ENCODE measurements at places on chromosomes 3 and 15.
A peak's percentile ranks its signal among the peaks of the same experiment; 100 is the strongest.

- DNase-seq, result no peak
Observed at GRCh38 chr15:29470311-29470710, 200.7 kb upstream of the NSMCE3 start.

DNA sequence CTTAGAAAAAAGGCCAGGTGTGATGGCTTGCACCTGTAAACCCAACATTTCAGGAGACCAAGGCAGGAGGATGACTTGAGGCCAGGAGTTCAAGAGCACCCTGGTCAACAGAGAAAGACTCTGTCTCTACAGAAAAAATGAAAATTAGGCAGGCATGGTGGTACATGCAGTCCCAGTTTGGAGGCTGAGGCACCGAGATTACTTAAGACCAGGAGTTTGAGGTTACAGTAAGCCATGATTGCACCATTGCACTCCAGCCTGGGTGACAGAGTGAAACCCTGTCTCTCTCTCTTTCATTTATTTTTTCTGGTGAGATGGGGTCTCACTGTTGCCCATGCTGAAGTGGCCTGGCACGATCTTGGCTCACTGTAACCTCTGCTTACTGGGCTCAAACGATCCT, 24.7 kb downstream of the IP6K1 start:
- DNase-seq, result no peak

- no peak for DNase-seq
Observed at GRCh38 chr3:194384156-194384555, 14.6 kb upstream of the LRRC15 start.

DNA sequence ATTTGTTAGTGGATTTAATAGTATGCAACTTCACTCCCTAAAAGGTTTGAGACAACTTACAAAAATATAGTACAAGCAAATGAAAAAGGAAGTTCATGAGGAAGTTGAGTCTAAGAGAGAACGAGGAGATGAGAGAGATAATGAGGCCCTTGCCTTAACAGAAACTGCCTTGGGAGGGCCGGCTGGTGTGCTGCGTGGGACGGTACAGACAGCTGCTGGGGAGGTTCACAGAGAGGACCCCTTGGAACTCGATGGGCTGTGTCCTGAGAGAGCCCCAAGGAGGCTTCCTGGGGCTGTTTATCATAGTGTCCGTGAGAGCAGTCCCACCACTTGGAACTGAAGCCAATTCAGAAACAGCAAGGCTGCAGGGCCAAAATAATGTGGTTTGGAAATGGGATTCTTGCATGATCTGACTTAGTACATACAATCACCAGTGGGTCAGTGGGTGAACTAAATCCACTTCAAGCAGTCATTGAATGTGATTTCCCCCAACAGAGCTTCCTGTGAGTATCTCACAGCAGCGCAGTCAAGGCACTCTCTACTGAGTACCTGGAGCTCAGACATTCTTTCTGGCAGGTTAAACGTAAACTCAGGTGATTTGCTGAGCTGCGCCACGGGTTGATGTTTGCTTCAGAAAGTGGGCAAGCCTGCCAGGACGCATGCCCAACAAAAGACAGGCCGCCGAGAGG, 90.8 kb downstream of the CRTC3 start:
- DNase-seq, result no peak

- no peak for DNase-seq
Observed at GRCh38 chr3:107942244-107942643, 148.6 kb downstream of the CD47 start.

DNA sequence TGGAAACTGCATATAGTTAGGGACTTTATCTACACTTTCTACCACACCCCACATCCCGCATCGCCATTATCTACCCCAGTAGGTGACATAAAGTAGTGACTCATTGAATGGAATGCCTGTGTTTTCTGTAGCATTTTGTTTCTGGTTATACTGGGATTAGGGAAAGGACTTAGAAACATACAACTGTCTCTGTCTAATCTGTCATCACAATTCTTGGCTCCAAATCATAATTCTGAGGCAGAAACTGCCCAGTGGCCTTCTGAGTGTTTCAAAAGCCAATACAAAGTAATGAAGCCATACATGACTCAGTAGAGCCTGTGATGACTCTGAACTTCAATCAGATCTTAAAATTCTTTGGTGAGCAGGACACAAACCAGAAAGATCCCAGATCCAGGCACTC, 115.7 kb upstream of the CHRM5 start:
- DNase-seq, result no peak

- no peak for DNase-seq
Observed at GRCh38 chr3:177197727-177198460, 612 bp upstream of the TBL1XR1 start.

DNA sequence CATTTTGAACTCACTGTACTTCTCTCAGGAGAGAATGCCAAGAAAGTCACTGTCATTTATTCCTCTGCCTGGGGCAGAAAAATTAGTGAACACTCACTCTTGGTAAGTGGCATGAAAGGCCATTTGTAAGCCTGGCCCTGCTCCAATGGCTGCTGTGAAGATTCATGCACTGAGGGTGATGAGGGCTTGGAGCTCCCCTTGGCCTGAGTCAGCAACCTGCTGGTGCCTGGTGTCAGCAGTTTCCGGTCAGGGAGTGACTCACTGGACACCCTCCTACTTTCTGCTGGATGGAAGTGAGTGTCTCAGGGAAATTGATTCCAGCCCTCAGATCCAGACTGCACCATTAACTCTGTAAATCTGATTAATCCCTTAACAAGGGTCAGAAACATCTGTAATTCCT, 37.6 kb downstream of the TRA2B start:
- no peak for DNase-seq

DNA sequence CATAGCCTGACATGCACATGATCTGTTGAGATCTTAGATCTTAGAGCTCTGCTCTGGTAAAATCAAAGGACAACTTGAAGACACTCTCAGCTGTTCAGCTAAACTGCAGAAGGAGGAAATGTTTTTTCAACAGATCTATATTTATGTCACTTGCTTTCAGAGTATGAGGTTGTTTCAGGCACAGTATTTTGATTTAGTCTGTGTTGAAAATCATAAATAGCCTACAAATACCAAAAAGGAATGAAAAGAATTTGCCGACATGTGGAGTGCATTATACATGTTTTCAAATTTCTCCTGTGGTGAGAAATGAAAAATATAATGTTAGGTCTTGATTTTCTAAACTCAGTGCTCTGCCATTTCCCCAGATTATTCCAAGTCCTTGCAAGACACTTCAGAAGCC, 1118.4 kb downstream of the TBL1XR1 start:
- DNase-seq, result no peak

DNA sequence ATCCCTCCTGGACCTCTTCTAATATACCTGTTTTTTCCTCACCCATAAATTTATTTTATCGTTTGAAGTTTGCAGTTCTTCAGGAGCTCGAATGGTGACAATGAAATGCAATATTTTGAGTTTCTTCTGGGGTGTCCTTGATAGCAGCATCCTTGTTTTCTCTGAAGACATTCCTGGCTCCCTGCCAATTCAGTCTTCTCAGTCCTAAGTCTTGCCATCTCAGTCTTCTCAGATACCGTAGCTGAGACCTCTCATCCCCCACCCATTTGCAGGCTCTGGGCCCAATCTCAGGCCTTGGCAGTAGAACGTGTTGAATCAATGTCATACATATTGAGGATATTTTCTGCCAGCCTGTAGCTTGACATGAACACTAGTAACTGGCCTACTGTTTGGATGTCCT, 140.9 kb downstream of the NECTIN3 start:
- DNase-seq, result no peak

DNA sequence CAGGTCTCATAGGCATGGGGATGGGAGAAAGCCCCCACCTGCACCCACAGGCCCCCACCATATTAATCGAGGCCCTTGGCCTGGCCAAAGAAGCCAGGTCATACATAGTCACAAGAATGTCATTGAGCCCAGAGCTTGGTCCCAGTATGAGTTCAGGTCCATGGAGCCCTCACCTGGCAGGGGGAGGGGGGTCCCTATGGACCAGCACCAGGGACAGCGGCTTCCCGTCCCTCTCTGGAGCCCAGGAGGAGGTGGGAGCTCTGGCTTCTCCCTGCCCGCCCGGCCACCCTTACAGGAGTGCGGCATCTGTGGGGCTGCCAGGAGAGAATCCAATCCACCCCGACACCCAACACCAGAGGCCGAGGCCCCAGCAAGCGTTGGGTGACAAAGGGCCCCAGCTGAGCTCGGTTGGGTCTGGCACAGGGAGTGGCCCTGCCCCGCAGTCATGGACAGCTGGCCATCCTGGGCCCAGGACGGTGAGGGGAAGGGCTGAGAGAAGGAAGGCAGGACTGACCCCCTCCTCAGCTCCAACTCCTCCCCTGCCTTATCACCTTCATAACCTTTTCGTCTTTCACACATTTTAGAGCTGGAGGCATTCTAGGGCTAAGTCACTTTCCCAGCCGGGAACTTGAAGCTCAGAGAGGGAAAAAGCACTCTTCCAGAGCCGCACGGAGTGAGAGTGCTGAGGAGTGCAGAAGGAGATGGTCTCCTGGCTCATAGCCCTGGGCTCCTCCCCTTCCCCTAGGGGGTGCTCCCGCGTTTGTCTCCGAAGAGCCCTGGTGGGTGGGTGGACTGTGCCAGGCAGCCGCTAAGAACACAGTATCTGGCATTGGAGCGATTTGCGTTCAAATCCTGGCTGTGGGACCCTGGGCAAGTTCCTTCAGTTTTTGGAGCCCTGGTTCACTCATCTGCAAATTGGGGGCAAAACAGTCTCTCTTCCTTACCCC, 54.6 kb downstream of the ATP2B2 start:
- DNase-seq, result no peak

GRCh38 chr3:131361464-131362421, 19.8 kb upstream of the NUDT16 start:
- no peak for DNase-seq

GRCh38 chr3:61415201-61415600, 146.2 kb upstream of the PTPRG start:
- DNase-seq, result no peak

- DNase-seq, result no peak
Observed at GRCh38 chr3:55571913-55572312, 84.8 kb upstream of the WNT5A start.

DNA sequence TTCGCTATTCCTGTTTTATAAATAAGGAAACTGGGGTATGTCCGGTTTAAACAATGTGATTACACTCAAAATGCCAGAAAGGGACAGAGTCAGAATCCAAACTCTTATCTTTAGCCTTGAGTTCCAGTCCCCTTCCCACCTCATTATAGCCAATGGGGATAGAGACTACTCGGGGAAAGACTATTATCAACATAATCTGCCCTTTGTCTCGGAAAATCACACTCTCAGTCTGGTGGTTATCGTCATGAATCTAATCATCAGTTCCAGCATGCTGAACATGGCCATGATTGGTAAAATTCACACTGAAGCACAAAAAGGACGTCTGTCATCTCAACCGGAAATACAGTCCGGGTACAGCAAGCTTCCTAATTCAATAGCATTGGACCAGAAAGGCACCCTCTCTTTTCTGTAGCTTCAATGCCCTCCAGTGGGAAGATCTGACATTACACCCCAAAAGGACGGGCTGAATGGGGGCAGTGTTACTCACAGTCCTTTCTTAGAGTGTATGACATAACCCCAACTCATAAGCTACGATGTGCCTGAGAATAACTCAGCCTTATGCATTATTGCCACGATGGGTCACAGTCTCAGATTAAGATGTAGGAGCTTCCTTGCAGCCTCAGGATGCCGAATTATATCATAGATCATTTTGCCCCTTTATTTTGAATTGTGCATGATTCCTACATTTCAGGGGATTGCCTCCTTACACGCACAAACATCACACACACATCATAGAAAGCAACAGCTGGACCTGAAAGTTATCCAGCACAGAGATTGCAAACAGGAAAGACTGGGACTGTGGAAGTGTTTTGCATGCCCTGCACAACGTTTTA, 390.4 kb upstream of the LMCD1 start:
- peak; percentile 31 for DNase-seq
